ENCODE measurements at places on chromosomes 16 and 17.

- no peak for DNase-seq
Measured at GRCh38 chr17:64037802-64038201, 17.4 kb upstream of the ICAM2 start.

DNA sequence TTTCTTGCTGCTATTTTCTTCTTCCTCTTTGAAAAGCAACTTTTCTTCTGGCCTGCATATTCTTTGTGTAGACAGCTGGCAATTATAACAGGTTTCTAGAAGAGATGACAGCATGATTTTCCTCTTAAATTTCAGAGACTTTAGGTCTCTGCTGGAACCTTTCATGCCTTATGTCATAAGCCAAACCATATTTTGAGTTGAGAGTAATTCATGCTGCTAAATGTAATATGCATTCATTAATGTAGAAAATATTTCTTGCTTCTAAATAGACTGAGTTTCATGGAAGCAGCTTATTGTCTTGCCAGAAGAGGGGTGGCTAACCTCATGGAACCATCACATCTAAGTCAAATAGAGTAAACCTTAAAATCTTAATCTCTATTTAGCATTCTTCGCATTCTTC is 25.9 kb upstream of the ABCA9 start:
- no peak for DNase-seq

DNA sequence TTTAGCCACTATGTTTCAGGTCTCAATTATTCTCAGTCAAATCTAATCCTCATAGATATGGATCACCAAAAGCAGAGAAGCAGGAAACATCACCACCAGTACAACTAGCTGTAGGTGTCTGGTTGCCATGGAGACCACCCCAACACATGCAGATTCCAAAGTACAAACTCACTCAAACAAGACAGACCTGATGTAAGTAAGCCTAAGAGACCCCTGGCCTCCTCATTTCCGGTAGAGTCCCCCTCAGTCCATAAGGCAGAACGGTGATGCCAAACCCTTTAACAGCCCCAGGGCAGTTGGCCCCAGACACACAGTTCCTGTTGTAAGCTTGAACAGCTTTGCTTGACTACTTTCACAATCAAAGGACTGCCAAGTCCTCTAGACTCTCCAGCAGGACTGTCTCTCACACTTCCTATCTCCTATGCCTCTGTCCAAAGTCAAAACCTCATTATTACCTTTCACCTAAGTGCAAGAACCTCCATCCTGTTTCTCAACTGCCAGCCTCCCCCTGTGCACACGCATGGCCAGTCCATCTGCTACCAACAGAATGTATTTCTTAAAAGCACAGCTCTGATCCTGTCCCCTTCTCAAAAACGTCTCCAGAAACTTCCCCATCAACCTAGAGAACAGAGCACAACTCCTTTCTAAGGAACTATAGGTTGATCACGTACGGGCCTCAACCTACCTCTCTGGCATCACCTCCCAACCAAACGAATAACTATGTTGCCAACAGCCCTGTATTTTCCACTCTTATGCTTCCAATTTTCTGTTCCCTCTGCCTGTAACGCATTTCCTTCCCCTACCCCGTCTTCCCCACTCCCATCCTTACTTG is 23.9 kb downstream of the SLC39A11 start:
- DNase-seq: no peak

- no peak for DNase-seq
Measured at GRCh38 chr17:74430706-74431567, 951 bp upstream of the GPRC5C start.

- DNase-seq: no peak
Measured at GRCh38 chr16:3492356-3492755, 2.9 kb downstream of the C16orf90 start.

DNA sequence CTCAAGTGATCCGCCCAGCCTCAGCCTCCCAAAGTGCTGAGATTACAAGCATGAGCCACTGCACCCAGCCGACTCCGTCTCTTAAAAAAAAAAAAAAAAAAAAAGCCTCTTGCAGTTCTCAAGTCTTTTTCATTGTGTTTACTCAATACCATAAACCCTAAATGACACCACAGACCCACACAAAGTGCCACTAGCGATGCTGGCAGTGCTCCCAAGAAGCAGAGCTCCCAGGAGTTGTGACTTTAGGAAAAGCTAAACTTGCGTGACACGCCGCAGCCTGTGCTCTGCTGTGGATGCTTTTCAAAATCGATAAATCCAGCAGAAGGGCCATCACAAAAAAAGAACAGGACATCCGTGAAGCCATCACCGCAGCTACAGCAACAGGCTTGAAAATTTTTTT is 114.7 kb downstream of the ANKRD11 start:
- DNase-seq: no peak

DNA sequence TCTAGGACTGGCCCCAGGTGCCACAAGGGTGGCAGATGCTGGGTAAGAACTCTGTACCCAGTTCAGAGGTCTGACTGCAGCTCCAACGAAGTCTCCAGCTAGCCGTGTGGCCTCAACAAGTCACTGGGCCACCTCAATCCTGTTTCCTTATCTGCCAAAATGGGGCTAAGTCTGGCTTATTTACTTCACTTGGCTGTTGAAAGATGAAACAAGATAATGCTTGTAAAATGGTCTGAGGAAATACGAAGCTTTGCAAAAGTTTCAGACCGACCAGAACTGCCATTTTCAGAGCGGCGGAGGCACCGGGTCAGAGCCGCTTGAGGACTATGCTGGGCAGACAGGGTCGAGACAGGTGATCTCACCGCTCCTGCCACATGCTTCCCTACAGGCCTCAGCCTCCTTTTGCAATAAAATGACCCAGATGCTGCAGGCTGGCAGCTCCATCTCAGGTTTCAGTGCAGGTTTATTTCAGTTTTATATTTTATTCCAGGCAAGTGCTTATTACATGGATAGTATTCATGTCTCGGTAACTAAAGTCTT is 17.2 kb downstream of the MNT start:
- DNase-seq: no peak

Data from T-helper 1 cell (primary cell).